Right lobe of liver (tissue), 6 donors: ENCODE measurements at places on chromosomes 7 and 10. TPM values are rescaled to one million over a fixed set of nuclear protein-coding genes. Genes with fewer than 3 reads are reported as not detected.

DNA sequence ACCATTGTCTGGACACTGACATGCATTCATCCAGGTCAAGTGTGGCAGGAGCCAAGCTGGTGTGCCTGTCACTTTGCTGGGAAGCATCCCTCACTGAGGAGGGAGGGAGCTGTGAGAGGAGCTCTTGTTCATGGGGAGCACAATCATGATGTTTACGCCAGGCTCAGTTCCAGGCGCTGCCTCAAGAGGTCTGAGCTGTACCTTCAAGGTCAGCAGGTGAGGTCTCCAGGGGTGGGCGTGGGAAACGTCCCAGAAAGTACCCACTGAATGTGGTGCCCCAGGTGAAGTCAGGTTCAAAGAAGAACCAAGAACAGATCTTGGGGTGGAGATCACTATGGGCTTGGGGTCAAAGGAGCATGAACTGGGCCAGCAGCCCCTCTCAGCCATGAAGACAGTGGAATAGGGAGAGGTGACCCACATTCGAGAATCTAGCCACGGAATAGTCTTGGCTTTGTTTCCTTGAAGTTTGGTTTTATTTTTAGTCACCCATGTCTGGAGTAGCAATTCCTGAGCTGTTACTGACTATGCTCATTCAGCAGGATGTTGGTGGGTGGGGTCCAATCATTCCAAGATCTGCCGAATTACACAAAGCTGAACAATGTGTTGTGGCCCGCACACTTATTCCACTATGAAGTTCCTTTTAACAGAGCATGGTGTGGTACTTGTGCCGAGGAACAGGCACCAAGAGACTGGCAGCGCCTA, 29.3 kb downstream of the NPS start:
- H3K4me1 ChIP-seq: no peaks in the 10 kb centered on the region
- no peak overlapping the region for H3K4me3 ChIP-seq
- H3K27me3 ChIP-seq: no peaks in the 10 kb centered on the region
- DNase-seq: no peak
- no peaks in the 10 kb centered on the region for H3K36me3 ChIP-seq
- H3K27ac ChIP-seq: no peak overlapping the region

ANAPC16 gene
- total RNA-seq: 38.6 TPM

FFAR4 gene
- 0.19 TPM for total RNA-seq

GIMAP1 gene
- total RNA-seq: 0.73 TPM

NUDT1 gene
- 2.6 TPM for total RNA-seq

GRCh38 chr10:73887294-73888039, 13.1 kb upstream of the CAMK2G start:
- H3K4me1 ChIP-seq: peaks cover 3% of the 10 kb centered on the region
- H3K36me3 ChIP-seq: no peaks in the 10 kb centered on the region
- H3K4me3 ChIP-seq: no peak overlapping the region
- no peak overlapping the region for H3K27ac ChIP-seq
- no peak for DNase-seq
- H3K27me3 ChIP-seq: no peaks in the 10 kb centered on the region

DNA sequence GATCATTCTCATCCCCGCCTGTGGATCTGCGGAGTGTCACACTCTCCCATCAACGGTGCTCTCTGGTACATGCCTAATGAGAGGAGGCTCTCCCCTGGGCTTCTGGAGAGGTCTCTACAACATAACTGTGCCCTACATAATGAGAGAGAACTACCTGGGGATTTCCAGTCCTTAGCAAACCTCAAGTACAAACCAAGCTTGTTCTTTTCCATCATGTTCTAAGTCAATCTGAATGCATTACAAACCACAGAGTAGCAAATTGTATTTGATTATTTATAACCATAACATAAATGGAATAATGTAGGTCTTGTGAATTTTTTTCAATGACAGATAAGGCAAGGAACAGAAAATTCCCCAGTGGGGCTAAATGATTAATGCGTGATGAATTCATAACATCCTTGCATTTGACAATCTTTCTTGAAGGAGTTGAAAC, 412.4 kb upstream of the NRP1 start:
- H3K36me3 ChIP-seq: no peaks in the 10 kb centered on the region
- H3K27me3 ChIP-seq: no peaks in the 10 kb centered on the region
- DNase-seq: no peak
- peaks cover 7% of the 10 kb centered on the region for H3K4me1 ChIP-seq
- no peak overlapping the region for H3K27ac ChIP-seq

DNA sequence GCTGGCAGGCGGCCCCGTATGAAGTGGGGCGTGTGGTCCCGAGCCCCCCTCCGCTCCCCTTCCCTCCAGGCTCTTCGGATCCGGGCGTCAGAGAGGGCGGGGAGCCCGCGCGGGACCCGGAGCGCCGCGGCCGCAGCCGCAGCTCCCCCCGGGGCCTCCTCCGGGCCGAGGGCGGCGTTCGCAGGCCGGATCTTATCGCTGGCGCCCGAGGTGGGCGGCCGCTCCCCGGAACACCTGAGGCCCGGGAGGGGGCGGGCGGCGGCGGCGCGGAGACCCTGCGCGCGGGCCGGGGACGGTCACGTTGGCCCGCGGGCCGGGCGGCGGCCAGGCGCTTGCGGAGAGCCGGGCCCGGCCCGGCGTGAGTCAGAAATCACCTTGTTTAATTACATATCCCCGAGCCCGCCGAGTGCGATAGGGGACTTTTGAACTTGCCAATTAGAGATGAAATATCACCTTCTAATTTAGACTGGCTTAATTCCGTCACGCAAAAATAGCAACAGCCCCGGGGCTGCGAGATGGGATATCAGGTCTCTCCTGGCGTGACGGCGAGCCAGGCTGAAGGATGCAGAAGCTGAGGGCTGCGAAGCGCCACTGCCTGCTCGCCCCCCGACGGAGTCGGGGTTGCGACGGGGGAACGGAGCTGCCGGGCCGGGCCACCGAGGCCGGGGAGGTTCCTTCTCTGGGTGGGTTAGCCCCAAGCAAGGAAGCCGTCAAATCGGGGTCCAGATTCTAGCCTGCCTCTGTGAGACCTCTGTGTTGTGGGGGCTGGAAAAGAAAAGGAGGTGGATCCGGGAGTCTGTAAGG, 43.4 kb downstream of the LDB3 start:
- H3K4me3 ChIP-seq: peak overlapping the region; percentile 78
- H3K27ac ChIP-seq: peak overlapping the region; percentile 93
- no peaks in the 10 kb centered on the region for H3K4me1 ChIP-seq
- DNase-seq: peak; percentile 47

DNA sequence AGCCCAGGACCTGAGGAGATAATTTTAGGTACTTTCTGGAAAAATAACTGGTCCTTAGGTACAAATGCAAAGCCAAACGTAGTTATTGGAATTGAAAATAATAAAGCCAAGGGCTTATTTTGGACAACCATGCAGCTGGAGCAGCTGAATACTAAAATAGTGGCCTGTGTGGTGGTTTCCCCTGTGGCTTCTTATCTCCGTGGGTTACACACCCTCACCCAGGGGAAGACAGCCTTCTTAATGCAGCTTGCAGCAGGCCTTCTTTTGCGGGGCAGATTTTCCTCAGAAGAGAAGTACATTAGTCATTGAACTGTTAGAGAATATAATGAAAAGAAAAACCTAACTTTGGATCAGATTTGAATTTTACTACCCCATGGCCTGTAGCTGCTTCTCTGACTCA, 133.5 kb downstream of the ST7 start:
- H3K27me3 ChIP-seq: no peaks in the 10 kb centered on the region
- DNase-seq: no peak
- H3K36me3 ChIP-seq: no peaks in the 10 kb centered on the region
- H3K4me1 ChIP-seq: no peaks in the 10 kb centered on the region
- no peak overlapping the region for H3K27ac ChIP-seq

DNA sequence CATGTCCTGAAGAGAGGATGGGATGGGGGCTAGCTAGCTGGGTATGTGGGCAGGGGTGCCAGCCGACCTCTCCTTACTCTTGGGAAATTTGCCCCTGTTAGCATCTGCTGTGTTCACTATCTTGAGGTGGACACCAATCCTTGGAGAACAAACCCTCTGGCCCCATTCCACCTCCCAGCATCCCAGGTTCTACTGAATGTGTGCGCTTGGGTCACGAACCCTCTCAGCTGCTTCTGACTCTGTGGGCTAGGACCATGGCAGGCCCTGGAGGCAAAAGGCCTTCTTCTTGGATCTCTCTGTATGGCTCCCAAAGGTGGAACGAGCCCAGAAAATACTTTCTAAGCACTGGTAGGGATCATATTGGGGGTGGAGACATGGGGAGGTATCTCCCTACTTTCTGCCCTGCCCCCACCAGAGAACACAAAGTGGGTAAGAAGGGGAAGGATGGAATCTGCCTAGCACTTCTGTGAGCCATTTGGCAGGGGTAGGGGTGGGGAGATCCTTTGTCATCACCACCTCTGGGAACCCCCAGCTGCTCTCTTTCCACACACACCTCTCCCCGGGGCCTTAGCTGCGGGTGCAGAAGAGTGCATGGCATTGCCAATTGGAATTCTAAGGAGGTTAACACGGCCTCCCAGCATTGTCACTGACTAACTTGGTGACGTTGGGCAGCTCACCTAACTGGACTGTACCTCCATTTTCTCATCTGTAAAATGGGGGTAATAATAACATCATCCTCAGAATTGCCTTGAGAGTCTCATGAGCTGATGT, 7.7 kb downstream of the UNC5B start:
- H3K36me3 ChIP-seq: no peaks in the 10 kb centered on the region
- DNase-seq: no peak
- H3K4me3 ChIP-seq: no peak overlapping the region
- no peaks in the 10 kb centered on the region for H3K4me1 ChIP-seq

- H3K36me3 ChIP-seq: no peaks in the 10 kb centered on the region
- peak; percentile 67 for DNase-seq
- H3K27ac ChIP-seq: peak overlapping the region; percentile 96
- peaks cover 7% of the 10 kb centered on the region for H3K4me1 ChIP-seq
Measured at GRCh38 chr10:33335551-33335800, 1.0 kb upstream of the NRP1 start.

- H3K27me3 ChIP-seq: no peaks in the 10 kb centered on the region
- H3K4me3 ChIP-seq: peak overlapping the region; percentile 81
- DNase-seq: peak; percentile 78
- H3K27ac ChIP-seq: peak overlapping the region; percentile 90
- H3K36me3 ChIP-seq: no peaks in the 10 kb centered on the region
- H3K4me1 ChIP-seq: no peaks in the 10 kb centered on the region
Measured at GRCh38 chr7:122887198-122887597, 938 bp upstream of the CADPS2 start.

DNA sequence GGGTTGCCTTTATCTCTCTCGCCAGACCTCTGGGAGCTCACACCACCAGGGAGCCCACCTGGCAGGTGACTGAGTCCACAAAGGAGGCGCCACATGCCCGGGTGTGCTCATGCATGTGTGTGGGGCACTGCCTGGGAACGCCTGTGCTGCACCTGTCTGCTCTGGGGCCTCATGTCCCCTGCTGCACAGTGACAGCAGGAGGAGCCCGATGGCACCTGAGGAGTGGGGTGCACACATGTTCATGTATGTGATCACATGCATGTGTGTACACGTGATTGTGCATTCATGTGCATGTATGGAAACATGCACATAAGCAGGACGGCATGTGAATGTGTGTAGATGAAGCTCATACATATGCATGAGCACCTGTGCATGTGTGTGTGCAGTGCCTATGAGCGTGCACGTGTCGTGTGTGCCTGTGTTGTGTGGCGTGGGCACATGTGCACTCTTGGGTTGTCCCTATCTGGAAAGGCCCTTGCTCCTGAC, 22.0 kb downstream of the YKT6 start:
- no peak overlapping the region for H3K27ac ChIP-seq
- H3K4me1 ChIP-seq: no peaks in the 10 kb centered on the region
- H3K4me3 ChIP-seq: no peak overlapping the region
- no peak for DNase-seq

FAM131B gene
- 0.05 TPM for total RNA-seq

- H3K36me3 ChIP-seq: no peaks in the 10 kb centered on the region
- no peak for DNase-seq
- peaks cover 23% of the 10 kb centered on the region for H3K4me1 ChIP-seq
- no peak overlapping the region for H3K27ac ChIP-seq
- no peak overlapping the region for H3K4me3 ChIP-seq
Measured at GRCh38 chr10:121978511-121978910, 3.5 kb upstream of the NSMCE4A start.
